HAP-1 (cell line): ENCODE measurements at places on chromosomes 11 and 22.

DNA sequence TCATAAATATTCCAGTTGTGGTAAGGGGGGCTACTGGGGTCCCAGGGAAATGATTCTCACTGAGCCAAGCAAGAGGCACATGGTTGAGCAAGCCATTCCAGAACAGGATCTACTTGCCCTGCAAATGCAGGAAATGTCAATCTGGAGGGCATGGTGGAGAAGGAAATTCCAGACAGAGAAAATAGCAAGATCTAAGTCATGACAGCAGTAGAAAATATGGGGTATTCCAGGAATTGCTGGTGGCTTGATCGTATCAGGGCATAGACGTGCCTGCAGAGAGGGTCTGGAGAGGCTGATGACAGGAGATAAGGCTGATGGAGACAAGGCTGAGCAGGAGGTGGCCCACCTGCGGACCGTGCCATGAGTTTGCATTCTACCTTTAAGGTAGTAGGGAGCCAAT, 566.3 kb upstream of the CADM1 start:
- DNase-seq, result no peak

DNA sequence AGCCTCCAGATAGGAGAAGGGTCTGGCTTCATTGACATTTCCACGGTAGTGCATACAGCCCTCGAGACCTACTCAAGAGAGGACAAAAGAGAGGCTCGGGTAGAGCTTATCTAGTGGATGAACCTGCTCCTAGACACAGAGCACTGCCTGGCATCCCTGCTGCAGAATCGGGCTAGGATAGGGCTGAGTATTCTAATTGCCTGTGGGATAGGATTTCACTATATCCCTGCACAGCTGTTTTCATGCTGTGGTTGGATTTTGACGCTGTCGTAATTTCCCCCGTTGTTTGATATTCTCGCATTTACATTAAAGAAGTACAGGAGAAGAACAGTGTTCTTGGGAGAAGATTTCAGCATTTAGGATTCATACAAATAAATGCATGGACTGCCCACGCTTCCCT, 107.8 kb downstream of the KIRREL3 start:
- DNase-seq, result no peak

GRCh38 chr11:23284631-23285030, 424.4 kb upstream of the CCDC179 start:
- no peak for DNase-seq

- no peak for DNase-seq
Measured at GRCh38 chr11:841981-842369, 354 bp downstream of the POLR2L start.

DNA sequence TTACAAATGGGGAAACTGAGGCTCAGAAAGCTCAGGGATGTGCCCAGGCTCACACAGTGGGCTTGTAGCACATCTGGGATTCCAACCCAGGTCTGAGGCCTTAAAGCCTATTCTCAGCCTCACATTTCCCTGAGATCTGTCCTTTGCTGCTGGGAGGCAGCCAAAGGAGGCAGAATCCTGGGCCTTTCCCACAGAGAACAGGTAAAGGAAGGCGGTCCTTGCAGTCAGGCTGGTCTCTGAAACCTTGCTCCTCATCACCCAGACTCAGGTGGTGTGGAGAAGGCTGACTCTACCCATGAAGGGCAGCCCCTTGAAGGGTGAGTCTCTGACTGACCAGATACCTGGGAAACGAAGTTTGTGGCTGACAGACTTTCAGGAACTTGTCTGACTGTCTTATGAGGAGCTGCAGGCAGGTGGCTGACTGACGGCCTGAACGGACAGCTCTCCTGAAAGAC, 7.8 kb downstream of the SLCO2B1 start:
- DNase-seq, result no peak

DNA sequence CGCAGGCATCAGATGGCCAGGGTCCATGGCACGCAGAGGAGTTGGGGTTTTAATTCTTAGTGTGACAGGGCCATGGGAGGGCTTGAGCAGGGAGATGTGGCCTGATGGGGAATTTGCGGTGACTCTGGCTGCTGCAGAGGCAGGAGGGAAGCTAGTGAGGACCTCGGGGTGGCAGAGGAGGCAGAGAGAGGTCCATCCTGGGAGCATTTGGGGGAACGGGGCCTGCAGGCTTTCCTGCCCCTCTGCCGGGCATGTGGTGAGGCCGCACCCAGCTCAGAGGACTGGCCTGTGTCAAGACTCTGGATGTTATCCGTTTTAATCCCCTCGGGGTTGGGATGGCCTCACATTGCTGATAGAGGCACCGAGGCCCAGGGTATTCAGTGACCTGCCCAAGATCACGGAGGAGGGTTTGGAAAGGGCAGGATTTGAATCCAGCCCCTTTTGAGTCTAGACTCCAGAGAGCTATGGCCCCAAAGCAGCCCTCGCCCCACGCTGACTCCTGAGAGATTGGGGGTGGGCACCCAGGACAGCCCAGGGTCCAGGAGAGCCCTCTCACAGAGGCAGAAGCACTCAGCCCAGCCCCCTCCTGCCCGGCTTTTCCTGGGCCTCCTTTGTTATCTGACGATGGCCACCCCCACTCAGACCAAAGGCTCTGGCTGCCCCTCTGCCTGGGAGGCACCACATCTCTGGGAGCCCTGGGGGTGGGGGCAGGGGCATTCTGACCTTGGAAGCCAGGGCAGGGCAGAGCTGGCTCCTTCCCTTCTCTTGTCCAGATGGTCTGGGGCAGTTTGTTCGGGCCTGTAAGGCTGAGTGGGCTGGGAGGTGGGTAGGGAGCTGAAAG, 13.9 kb downstream of the MGAT3 start:
- no peak for DNase-seq

DNA sequence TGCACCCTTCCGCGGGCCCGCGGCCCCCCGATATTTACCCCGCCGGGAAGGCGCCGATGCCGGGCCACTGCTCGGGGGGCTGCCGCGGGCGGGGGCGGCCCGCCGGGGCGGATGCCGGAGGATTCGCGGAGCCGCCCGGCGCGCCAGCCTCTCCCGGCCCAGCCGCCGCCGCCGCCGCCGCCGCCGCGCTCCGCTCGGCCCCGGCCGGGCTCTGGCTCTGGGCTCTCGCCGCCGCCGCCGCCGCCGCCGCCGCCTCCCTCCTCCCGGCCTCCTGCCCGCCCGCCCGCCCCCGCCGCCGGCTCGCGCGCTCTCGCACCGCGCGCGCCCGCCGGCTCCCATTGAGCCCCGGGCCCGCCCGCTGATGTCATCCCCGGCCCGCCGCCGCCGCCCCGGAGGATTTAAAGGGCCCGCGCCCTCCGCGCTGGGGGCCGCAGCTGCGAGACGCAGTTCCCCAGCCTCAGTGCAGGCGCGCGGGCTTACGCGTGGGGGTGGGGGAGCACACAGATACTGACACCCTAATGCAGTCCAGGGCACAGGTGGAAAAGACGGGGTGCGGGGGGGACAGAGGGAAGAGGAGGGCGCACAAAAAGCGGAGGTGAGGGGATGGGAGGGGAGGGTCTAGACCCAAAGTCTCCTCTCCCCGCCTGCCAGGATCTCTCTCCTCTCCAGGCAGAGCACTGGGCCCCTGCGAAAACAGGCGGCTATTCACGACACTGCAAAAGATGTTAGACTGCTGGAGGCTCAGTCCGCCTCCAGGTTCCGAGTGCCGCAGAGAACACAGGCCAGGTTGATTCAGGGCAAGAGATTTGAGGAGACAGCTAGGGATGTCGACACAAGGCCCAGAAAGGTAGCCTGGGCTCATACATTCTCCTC, at the start of gene CSNK1E:
Gene CSNK1E (minus strand): TSS at position 312 of the 873 bp plus-strand sequence. CDS start 3,276 bp downstream, outside the sequence.
- peak; percentile 72 for DNase-seq

DNA sequence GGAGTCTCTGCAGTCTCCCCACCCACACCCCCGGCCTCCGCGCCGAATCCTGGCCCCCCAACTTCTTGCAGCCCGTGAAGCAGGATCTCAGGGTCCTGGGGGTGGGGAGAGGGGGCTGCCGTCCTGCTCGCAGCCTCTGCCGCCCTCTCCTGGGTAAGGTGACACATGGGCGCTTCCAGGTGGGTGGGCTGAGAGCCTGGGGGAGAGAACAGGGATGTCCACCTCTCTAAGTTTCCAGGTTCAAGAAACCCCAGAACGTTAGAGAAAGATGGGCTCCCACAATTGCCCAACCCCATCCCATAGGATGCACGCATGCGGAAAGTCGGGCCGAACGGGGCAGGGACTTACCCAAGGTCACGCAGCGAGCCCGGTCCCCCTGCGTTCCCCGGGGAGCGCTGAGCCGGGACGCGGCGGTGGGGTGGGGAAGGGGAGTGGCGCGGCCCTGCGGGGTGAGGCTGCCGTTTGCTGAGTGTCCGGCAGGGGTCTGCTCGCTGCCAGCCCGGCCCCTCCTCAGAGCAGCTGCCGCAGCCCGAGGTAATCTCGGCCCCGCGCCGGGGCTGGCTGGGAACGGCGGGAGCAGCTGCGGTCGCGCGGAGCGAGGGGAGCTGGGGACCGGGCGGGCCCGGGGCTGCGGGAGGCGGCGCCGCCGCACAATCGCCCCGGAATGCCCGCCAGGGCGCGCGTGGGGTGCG, 705 bp upstream of the CAPN1 start:
- peak; percentile 72 for DNase-seq

GRCh38 chr22:33034753-33035152, 23.4 kb downstream of the SYN3 start:
- DNase-seq, result no peak
